ENCODE measurements at places on chromosomes 13 and 19.

- DNase-seq, result no peak
Observed at GRCh38 chr19:5595745-5596144, 26.8 kb downstream of the SAFB2 start.

- DNase-seq, result peak; percentile 87
Observed at GRCh38 chr13:51330791-51331190, 8.7 kb upstream of the SERPINE3 start.

- no peak for DNase-seq
Observed at GRCh38 chr13:113904411-113904810, 40.5 kb upstream of the GAS6 start.

- DNase-seq, result no peak
Observed at GRCh38 chr13:112618501-112618900, 30.5 kb upstream of the TUBGCP3 start.

DNA sequence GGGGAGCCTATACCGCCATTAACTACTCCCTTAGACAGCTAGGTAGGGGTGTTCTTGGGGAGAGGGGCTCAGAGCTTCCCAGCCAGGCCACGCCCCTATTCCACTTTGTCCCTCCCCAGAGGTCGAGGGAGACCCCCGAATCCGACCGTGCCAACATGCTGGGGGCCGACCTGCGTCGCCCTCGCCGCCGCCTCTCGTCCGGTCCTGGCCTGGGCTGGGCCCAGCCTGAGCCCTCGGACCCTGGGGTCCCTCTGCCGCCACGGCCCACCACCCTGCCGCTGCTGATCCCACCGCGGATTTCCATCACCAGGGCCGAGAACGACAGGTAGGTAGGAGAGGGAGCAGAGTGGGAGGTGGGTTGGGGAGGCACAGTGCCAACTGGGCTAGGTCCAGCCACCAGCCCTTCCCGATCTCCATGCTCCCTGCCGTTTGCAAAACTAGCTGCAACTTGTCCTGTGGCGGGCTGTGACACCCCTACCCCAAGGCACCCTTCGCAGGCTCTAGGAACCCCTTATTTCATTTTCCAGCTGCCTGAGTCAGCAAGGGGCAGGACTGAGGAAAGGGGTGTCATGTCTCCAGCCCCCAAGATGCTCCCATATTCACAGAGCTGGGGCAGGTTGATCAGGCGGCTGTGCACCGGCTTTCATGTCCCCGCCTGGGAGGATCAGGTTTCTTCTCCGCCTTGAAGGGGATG lies 2.6 kb upstream of the PDE4A start:
- no peak for DNase-seq

GRCh38 chr19:6318772-6319171 lies 14.6 kb downstream of the ACER1 start:
- no peak for DNase-seq

- DNase-seq, result no peak
Observed at GRCh38 chr13:73194310-73194709, 135.5 kb downstream of the KLF5 start.

Measured in common myeloid progenitor, CD34-positive (primary cell).